GM23248 (cell line): ENCODE measurements at places on chromosomes 12 and 14. TPM values are rescaled to one million over a fixed set of nuclear protein-coding genes. Genes with fewer than 3 reads are reported as not detected.

Gene MANSC4
- total RNA-seq: not detected in 2 replicates

Gene SLC2A3
- total RNA-seq: 72.5 and 73.7 TPM in 2 replicates

Gene DDHD1
- 15.8 and 16.8 TPM in 2 replicates for total RNA-seq

Gene FAR2
- 2.1 and 6.1 TPM in 2 replicates for total RNA-seq

Gene RHOJ
- total RNA-seq: 1.2 and 1.6 TPM in 2 replicates

Gene SERPINA1
- 0.65 TPM in 1 of 2 replicates, not detected in the other for total RNA-seq

Gene TMEM229B
- 0.65 and 1.1 TPM in 2 replicates for total RNA-seq
